ENCODE measurements at places on chromosomes 5 and 9.

- H3K36me3 ChIP-seq: no peaks in the 10 kb centered on the region
- no peak for DNase-seq
- no peaks in the 10 kb centered on the region for H3K4me1 ChIP-seq
- no peak overlapping the region for H3K4me3 ChIP-seq
- no peak overlapping the region for H3K27ac ChIP-seq
- no peaks in the 10 kb centered on the region for H3K27me3 ChIP-seq
Measured at GRCh38 chr9:86491468-86492266, 137.5 kb upstream of the TUT7 start.

GRCh38 chr5:115068239-115069086 is 101.2 kb downstream of the TRIM36 start:
- no peak for DNase-seq
- no peaks in the 10 kb centered on the region for H3K27me3 ChIP-seq
- no peaks in the 10 kb centered on the region for H3K4me1 ChIP-seq
- H3K4me3 ChIP-seq: no peak overlapping the region

DNA sequence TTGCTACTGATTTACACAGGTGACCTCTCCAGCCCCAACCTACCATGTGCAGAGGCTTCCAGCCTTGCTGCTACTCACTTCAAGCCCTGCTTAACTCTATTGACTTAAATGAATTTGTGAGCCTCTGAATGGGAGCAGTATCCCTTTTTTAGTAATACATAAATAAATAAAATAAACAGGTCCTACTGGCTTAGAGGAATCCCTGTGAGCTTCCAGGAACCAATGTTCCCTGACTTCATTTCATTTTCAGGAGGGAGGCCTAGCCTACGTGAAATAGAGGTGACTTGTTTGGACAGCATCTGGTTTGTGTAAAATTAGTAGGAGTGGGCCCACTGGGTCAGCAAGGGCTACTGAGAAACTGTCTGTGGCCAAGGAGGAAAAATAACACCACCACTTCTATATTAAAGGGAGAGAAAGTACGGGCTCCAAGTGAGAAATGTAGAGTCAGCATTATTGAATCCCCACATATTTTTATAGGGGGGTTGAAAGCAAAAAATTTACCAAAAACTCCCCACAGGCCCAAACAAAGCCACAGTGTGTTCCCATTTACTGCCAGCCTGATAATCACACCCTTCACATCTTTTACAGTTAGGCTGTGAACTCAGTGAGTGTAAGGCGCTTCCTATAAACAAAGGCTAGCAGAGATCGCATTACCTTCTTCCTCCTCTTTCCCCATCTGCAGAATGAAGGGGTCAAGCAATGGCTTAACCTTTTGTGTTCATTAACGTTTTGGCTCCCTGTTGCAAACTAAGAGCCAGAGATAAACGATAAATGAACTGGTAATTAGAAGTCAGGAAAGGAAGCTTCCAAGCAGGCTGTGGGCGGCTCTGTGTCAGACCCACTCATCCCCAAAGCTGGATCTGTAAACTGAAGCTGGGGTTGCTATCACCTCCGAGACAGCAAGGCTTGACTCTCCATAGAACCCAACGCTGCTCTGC is 138.8 kb upstream of the LIFR start:
- no peaks in the 10 kb centered on the region for H3K36me3 ChIP-seq
- no peak for DNase-seq
- no peak overlapping the region for H3K27ac ChIP-seq
- H3K4me3 ChIP-seq: no peak overlapping the region
- H3K4me1 ChIP-seq: no peaks in the 10 kb centered on the region

- H3K4me3 ChIP-seq: no peak overlapping the region
- H3K4me1 ChIP-seq: no peaks in the 10 kb centered on the region
- no peaks in the 10 kb centered on the region for H3K36me3 ChIP-seq
- no peak overlapping the region for H3K27ac ChIP-seq
Measured at GRCh38 chr5:96565582-96566265, 96.5 kb upstream of the CAST start.
